Inflammatory macrophage (primary cell): ENCODE measurements at places on chromosomes 11 and 22.

DNA sequence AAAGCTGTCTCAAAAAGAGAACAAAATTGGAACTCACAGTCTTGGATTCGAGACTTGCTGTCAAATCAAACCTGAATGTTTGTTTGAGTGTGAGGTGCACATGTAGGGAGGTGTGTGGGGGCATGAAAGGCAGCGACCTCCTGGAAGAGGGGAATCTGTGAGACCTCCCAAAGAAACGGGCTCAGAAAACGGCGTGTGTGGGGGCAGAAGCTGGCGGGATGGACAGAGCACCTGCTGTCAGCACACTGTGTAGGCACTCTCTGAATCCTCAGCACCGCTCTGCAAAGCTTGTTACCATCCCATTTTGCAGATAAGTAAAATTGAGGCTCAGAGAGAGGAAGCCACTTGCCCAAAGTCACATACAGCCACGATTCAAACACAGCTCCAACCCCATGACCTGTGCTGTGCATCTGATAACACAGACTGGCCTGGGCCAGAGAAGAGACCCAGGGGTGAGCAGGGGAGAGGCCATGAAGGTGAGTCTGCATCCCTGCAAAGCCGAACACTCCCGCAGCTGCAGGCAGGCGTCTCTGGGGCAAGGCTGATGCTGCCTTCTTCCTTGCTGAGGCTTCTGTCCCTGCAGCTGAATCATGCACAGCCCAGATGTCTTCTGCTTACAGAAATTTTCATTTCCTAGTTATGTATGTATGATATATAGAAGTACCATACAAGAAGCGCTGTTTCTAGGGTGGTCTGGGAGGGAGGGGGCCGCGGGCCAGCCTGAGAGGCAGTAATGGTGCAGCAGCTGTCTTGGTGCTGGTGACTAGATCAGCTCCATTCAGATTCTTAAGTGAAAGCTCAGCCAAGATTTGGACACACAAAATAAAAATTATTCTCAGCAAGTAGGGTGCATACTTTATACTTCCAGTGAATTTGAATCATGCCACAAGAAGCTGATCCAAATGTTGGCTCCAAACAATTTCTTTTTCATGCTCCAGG, 67.3 kb upstream of the SHISAL1 start:
- DNase-seq = no peak

DNA sequence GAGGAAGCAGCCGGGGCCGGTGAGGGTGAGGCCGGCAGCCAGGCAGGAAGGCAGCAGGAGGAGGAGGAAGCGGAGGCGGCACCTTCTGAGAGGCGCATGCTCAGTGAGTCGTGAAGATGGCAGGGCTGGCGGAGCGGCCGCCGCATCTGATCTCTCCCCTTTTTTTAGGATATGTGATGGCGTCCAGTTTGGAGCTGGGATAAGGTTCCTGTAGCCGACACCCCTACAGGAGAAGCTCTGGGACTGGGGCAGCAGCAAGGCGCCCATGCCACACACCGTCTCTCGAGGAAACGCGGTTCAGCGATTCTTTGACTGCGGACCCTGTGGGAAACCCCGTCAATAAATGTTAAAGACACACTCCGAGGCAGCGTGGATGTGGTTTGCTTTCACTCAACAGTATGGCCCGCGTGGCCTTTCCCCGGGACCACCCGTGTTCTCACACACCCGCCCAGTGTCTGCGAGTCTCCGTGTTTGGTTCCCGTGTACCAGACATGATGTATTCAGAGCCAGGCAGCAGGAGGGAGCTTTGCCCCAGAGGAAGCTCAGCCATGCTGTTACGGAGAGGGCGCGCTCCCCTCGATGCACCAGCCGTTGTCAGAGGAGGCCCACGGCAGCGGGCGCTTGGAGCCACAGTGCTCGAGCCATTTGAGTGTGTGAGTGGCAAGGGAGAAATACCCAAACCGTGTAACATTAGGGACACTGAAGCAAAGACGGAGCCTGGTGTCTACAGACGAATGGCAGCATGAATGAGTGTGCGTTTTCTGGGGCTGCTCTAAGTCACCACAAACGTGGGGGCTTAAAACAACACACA, 27.7 kb upstream of the PARVB start:
- peak; percentile 84 for DNase-seq

- DNase-seq = no peak
Measured at GRCh38 chr11:65278356-65278755, 16.6 kb downstream of the POLA2 start.

DNA sequence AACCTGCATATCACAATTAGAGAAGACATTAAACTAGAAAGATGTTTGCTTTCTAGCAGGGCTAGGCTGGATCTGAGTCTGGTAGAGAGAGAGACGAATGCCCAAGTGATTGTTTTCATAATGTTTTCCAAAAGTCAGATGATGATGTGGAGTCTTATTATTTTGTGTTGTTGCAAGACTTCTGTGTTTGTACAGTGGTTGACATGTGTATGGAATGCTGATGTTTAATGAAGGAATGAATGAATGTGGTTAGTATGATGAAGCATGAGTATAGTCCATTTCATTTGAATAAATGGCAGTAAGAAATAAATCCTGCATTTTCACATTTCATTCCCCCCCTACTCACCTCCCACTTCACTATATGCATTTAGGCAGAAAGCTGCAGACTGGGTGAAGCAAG, 69.6 kb downstream of the PPP2R1B start:
- no peak for DNase-seq

GRCh38 chr22:26527574-26528465, 15.5 kb upstream of the TFIP11 start:
- DNase-seq = no peak

GRCh38 chr11:103453915-103454709, 344.9 kb downstream of the DYNC2H1 start:
- DNase-seq = no peak

- DNase-seq = no peak
Measured at GRCh38 chr11:8613036-8613435, 19.0 kb upstream of the STK33 start.

DNA sequence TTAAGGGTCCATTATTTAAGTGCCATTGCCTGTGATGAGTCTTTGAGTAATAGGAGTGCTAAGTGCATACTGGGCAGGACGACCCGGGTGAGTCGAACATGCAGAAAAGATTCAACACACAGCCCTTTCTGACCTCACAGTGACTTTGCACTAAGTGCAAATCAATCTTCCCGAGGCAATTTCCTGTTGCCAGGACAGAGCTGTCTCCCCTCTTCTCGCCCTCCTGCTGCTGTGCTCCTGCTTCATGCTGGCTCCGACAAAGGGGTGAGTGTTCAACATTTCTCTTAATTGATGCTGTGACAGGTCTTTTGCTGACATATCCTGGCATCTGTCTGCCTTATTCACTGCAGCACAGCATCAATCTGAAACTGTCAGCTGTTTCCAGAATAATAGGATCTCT, 42.0 kb downstream of the MCHR1 start:
- DNase-seq = no peak

GRCh38 chr11:35276396-35277145, 137.6 kb downstream of the CD44 start:
- no peak for DNase-seq

- no peak for DNase-seq
Measured at GRCh38 chr22:39481054-39481453, 21.0 kb upstream of the MIEF1 start.

- DNase-seq = no peak
Measured at GRCh38 chr11:21944577-21944976, 248.3 kb upstream of the ANO5 start.

DNA sequence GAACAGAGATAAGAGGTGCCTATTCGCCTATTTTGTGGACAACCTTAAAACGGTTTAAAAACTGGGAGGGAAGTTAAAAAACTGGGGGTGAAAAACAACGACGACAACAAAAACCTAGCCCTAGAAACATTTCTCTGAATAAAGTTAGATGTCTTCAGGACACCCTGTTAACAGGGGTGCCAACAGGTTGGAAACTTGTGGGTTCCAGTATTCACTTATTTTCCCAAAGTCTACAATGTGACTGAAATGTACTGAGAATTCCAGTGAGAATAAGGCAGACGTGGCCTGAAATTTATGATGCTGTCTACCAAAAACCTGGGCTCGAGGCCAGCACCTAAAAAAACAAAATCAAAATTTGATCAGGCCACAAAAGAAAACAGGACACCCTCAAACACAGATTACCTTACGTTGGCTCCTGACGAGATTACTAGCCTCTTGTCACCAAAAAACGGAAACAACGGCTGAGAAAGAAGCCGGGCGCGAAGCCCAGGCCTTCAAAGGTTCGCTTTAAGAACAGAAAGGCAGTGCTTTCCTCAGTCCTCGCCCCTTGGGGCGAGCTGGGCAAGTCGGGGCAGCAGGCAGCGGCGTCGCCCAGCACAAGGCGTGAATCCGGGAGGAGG, 906 bp downstream of the CCDC90B start:
- no peak for DNase-seq

DNA sequence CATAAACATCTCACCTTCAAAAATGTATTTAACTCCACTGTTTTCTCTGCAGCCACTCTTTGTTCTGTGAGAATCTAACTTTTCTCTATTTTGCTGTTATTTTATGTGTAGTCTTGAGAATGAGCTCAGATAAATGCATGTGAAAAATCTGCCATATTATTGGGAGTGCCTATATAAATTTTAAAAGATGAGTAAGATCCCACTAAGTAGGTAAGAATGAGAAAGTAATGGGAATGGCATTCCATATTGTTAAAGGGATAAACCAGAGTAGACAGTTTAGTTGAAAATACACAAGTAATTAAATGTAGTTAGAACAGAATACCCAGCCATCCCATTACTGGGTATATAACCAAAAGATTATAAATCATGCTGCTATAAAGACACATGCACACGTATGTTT, 817.2 kb downstream of the FAM181B start:
- DNase-seq = no peak
